Transverse colon (tissue), 4 donors: ENCODE measurements at places on chromosomes 7 and 10. TPM values are rescaled to one million over a fixed set of nuclear protein-coding genes. Genes with fewer than 3 reads are reported as not detected.
A peak's percentile ranks its signal among the peaks of the same experiment; 100 is the strongest.

Gene NPC1L1
- not detected for total RNA-seq

Gene LRRC27
- total RNA-seq = 8.3 TPM

Gene CLRN3
- 35.2 TPM for total RNA-seq

Gene IRF5
- total RNA-seq = 2.2 TPM

Gene CCDC6
- total RNA-seq = 47.2 TPM

Gene MRLN
- total RNA-seq = not detected

Gene C10orf53
- total RNA-seq = not detected

Gene SLC26A5
- total RNA-seq = 0.32 TPM

Gene TEX47
- total RNA-seq = not detected

DNA sequence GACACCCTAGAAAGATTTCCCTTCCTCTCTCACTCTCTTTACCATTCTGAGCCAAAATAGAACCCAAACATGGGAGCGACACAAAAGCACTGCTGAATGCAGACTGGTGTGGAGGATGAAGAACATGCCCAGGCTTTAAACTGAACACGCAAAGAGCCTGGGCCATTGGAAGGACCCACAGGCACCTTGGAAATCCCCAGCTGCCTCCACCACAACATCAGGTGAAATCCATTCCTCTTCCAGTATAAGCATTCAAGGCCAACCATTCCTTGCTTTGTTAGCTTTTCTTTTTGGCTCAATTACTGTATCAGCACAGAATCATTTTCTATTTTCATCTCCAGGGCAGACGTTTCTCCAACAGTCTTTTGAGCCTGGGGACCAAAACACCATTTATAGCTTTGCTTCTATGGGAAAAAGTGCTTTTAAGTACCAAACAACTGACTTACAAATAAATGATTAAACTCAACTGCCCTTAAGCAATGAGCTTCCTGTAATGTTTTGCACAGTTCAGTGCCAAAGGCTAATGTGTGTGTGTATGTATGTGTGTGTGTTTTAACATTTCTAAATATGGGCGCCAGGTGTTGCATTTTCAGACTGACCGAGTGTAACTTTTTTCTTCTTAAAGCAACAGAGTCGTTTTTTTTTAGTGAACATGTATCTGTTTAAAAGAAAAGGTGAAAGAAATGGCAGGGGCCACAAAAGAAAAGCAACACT is 16.2 kb upstream of the BLNK start:
- DNase-seq = no peak

DNA sequence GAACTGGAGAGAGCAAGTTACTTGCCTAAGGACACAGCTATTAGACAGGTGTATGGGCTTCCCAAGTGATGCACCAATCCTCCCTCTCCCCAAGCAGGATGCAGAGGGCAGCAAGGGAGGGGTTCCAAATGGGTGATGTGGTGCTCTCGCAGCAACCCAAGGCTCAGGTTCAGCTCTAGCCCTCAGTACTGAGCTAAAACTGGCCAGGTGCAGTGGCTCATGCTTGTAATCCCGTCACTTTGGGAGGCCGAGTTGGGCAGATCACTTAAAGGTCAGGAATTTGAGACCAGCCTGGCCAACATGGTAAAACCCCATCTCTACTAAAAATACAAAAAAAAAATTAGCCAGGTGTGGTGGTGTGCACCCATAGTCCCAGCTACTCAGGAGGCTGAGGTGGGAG is 40.7 kb downstream of the GPRIN2 start:
- DNase-seq = peak; percentile 7

- peak; percentile 59 for DNase-seq
These were observed 638 bp downstream of the IQCE start for GRCh38 chr7:2559283-2559950.

GRCh38 chr7:101426303-101427011 is 63.8 kb downstream of the COL26A1 start:
- no peak for DNase-seq

DNA sequence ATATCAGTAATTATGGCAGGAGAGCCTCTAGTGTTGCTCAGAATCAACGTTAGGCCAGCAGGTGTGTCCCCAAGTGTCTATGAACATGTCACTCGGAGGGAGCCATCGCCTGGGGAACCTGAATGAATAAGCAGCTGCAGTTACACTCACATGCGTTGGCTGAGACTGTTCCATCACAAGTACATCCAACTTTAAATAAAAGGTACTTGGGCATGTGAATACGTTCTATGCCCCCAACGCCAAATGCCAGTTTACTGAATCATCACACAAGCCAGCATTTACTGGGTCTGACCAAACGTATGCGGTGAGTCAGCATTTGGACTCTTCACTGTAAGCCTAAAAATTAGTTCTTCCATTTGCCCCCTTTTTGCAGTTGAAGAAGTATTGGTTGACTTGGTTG is 207.6 kb upstream of the PLXNA4 start:
- DNase-seq = no peak

- DNase-seq = peak; percentile 74
These were observed 125.6 kb downstream of the CYP26A1 start for GRCh38 chr10:93199191-93199751.

GRCh38 chr7:30303312-30304039 is 19.1 kb downstream of the ZNRF2 start:
- DNase-seq = no peak

DNA sequence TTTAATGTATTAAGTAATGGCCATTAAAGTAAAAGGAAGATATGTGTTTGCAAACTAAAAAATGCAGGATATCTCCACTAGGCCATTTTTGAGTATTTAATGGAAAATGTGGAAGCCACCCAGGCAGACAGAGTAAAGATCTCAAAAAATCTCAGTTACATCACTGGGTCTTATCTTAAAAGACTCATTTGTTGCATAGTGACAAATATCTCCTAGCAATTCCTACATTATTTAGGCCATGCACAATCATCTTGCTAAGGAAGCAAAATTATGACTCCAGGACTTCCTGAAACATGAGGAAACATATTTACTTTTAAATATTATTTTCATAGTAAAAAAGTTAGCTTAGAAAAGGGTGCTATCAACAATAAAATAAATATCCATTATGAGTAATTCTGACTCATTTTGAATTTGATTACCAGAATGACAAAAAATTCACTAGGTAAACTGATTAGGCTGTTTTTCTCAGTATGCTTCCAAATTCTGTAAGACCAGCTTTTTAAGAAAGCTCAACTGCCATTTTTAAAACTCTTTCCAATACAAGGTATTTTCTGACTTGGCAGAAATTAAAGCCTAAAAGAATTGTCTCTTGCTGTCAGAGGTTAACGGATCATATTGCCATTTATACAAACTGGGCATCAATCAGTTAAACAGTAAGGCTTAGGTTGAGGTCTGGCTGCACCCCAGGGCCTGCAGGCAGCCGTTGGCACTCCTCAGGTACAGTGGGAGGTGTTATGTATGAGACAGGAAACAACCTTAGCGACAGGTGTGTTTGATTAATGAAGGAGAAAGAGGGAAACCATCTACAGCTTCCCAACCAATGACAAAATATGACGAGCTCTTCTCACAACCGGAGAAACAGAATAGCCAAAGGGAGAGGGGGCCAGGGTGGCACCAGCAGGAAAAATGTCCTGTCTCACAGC is 31.8 kb downstream of the PCLO start:
- DNase-seq = no peak

GRCh38 chr7:128135515-128136214 is 104.4 kb upstream of the LRRC4 start:
- DNase-seq = peak; percentile 43

GRCh38 chr7:76009672-76010600 is 15.5 kb upstream of the TMEM120A start:
- no peak for DNase-seq

DNA sequence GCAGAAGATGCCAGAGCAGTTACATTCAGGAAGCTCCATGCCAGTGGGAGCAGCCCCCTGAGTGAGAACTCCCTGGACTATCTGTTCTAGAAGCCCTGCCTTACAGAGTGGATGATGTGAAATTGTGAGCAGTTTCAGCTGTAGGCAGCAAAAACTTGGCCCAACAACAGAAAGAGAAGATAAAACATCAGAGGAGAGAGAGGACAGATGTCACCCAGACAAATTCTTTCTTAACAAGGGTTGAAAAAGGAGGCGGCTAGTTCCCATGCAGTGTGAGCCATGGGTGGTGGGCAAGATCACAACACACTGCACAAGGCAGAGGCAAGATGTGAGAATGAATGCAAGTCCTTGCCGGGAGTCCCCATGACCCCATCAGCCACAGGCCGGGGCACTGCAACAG is 46.6 kb upstream of the FXYD4 start:
- no peak for DNase-seq

GRCh38 chr10:24851629-24852028 is 100.8 kb downstream of the PRTFDC1 start:
- peak; percentile 54 for DNase-seq

GRCh38 chr7:42770114-42770513 is 141.8 kb downstream of the C7orf25 start:
- DNase-seq = no peak

DNA sequence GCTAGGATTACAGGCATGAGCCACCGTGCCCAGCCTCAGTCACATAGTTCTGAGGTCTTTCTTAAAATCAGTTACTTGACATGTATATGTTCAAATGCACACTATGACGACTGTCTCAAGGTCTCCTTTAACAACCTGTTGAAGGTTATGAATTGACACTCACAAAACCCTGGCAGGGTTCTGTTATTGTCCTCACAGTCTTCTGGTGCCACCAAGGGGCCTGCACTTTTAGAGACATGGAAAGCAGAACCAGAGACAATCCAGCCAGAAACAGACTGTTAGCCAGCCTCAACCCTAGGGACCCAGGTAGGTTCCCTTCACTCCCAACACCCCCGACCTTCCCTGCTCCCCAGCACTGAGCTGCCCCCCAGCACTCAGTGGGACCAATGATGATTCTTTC is 26.4 kb downstream of the TEX36 start:
- no peak for DNase-seq

DNA sequence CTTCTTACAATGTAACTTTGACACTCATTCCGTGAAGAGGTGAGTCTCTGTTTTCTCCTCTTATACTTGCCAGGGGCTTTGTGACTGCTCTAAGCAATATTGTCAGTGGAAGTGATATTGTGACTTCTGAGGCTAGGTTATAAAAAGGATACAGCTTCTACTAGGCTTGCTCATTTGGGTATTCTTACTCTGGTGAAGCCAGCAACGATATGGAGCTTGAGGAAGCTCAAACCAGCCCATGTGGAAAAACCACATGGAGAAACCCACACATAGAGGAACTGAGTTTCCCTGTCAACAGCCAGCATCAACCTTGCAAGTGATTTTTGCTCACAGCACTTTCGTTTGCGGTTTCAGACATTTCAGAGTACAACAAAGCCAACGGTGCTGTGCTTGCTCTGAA is 149.6 kb upstream of the SEMA3E start:
- no peak for DNase-seq

DNA sequence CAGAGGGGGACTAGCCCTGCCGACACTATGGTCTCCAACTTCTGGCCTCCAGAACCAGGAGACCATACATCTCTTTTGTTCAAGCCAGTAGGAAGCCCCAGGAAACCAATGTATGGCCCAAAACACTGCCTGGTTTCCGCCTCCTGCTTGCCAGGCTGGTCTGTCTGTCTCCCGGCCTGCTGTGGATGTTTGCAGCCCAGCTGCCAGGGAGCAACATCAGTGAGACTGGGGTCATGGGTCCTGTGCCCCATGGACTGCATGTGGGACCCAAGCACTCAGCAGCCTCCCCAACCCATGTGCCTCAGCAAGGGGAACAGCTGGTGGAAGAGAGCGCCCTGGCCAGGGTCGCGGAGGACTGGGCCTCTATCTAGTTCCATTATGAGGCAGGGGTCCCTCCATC is 33.4 kb upstream of the NUB1 start:
- no peak for DNase-seq

- DNase-seq = no peak
These were observed 113.6 kb upstream of the AMPH start for GRCh38 chr7:38744746-38745145.

- DNase-seq = no peak
These were observed 51.8 kb upstream of the CHST3 start for GRCh38 chr10:71912431-71912830.

DNA sequence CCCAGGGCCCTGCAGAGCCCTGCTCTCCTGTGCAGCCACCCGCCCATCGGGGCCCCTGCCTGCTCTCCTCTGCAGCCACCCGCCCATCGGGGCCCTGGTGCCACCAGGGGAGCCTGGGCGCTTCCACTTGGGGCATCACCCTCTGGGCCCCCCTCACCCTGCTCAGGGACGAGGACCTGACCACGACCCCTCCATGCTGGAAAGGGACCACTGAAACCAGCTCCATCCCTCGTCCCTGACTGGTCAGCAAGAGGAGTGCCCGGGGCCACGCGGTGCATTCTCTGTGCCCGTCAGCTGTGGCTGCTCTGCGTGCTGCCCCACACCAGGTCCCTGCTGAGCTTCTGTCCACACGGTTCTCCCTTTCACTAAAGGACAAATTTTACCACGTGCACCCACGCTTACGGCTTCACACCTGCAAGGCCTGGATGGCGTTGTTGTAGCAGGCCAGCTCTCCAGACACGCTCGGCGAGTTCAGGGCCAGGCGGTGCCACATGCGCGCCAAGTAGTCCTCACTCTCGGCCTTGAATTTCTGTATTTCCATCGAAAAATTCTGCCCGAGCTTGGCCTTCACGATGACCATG is 57.6 kb downstream of the CFAP46 start:
- DNase-seq = no peak

DNA sequence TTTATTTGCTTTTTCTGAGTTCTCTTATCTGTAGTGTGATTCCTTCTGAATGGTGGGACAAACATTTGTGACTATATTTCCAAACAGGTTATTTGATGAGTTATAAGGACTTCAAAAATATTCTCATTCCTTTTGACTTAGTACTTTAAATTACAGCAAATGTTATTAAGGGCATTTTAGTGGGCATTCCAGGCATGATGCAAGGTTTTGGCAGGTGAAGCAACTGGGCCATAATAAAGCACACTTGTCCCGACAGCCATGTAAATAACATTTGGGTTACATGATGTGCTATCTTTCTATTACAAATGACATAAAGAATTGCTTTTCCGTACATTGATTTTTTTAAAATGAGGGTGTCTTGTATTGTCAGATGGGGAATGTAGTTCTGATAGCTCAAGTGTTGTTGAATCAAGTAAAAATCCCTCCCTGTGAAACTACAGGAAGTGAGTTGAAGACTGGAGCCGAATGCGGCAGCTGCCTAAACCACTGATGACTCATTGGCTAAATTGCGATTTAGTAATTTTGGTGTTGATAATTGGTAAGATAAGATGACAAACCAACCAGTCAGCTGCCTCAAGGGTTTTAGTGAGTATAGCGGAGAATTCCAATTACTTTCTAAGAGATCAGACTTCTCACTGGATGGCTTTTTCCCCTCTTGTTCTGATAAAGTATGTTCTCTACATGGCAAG is 231.3 kb upstream of the NPY start:
- DNase-seq = no peak
